RWPE2 (cell line): ENCODE measurements at places on chromosomes 3 and 15.

- no peak for DNase-seq
These were observed 58.7 kb upstream of the MRPL3 start for GRCh38 chr3:131561511-131561910.

GRCh38 chr15:45918839-45919238 is 284.0 kb downstream of the SQOR start:
- no peak for DNase-seq

- no peak for DNase-seq
These were observed 17.1 kb downstream of the RPL32 start for GRCh38 chr3:12824299-12824698.

GRCh38 chr3:134446800-134447199 is 39.0 kb downstream of the ANAPC13 start:
- no peak for DNase-seq

DNA sequence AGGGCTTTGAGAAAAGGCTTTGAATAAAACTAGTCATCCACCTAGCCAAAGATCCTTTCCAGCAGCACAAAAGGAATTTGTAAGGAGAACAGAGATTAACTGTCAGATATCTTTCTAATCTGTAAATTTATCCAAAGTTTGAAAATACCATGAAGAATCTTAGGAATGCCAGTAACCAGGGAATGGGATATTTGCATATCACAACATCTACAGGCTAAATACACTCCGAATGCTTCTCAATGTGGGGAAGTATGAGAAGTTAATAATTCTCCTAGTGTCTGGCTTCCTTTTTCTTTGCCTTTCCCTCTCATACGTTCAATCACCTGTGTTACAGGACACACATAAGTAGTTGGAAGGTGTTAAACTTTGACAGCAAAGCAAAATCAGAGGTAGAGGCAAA is 7.8 kb downstream of the ANAPC13 start:
- no peak for DNase-seq

DNA sequence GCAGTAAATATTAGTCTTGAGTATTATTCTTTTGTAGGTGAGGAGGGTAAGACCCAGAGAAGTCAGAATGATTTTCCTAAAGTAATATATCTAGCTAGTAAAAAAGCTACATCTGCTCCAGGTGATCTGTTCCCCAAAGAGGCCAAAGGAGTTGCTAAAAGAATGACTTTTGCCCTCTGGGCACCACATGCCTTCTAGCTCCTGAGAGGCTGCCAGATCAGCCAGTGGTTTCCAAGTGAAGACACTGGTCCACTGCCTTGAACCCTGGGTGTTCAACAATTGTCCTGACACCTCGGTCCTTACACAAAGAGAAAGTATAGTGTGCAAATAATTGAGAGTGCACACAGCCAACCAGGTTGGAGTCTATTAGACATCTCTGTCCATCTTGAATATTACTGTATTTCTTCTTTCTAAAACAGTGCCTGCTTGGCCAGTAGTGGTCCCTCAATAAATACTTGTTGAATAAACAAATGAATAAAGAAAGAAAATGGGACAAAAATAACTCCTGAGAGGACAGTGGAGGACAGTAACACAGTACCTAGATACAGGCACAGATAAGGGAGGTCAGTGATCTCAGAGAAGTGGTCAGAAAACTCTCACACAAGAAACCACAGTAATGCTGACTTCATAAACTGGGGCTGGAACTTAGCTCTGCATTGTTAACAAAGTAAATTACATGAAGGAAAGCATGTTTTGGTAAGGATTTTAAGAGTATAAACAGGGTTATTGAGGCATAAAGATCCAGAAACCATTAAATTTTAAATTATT is 56.6 kb upstream of the CSTA start:
- no peak for DNase-seq

GRCh38 chr3:190024912-190025311 is 95.8 kb downstream of the P3H2 start:
- no peak for DNase-seq

DNA sequence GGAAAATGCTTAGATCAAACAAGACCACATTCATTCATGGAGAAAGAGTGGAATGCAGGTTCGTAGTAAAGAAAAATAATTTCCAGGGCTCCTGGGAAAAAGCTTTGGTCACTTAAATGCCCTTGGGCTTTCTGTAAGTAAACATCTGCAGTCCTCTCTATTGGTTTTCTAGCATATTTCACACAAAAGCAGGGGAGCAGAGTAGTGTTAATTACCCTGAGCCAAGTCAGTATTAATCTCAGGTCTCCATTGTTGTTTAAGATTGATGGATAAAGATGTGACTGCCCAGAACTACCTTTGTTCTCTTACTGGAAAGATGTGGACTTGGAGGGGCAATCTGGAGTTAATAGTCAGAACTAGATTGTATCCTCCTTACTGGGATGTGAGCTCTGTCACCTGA is 242.6 kb downstream of the PTPRG start:
- DNase-seq, result no peak

GRCh38 chr3:45209526-45209925 is 16.6 kb downstream of the TMEM158 start:
- DNase-seq, result no peak

- no peak for DNase-seq
These were observed 43.5 kb upstream of the STXBP5L start for GRCh38 chr3:120864541-120864940.

DNA sequence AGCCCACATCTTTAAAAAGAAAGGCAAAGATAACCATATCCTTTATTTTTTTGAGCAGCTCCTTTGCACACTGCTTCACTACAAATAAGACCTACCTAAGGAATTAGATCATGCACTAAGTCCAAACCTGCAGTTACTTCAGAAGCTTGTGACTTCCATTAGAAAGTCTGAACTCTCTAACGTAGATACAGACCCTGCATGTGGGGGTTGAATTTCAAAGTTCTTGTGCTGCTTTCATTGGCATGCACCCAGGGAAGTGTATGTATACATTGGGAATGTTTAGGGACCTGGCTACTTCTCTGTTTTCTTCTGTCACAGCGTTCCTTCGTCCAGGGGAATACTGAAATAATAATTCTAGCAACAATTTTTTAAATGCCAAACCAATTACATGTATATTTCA is 185.2 kb upstream of the IL12A start:
- no peak for DNase-seq

DNA sequence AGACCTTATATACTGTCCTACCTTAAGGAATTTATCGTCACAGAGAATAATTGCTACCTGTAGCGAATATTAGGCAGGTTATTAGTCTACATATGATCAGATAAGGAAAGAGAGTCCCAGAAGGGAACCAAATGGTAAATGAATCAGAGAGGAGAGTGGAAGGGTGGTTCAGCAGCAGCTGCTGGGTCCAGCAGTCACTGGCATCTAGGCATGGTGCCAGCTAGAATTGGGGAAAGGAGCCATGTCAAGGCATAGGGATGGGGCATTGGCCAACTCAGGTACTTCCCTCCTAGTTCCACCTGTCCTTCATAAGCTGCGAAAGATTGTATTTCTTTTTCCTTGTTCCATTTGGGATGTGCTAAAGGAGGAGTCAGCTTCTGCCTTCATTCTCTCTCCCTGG is 23.4 kb downstream of the HACD3 start:
- DNase-seq, result no peak

DNA sequence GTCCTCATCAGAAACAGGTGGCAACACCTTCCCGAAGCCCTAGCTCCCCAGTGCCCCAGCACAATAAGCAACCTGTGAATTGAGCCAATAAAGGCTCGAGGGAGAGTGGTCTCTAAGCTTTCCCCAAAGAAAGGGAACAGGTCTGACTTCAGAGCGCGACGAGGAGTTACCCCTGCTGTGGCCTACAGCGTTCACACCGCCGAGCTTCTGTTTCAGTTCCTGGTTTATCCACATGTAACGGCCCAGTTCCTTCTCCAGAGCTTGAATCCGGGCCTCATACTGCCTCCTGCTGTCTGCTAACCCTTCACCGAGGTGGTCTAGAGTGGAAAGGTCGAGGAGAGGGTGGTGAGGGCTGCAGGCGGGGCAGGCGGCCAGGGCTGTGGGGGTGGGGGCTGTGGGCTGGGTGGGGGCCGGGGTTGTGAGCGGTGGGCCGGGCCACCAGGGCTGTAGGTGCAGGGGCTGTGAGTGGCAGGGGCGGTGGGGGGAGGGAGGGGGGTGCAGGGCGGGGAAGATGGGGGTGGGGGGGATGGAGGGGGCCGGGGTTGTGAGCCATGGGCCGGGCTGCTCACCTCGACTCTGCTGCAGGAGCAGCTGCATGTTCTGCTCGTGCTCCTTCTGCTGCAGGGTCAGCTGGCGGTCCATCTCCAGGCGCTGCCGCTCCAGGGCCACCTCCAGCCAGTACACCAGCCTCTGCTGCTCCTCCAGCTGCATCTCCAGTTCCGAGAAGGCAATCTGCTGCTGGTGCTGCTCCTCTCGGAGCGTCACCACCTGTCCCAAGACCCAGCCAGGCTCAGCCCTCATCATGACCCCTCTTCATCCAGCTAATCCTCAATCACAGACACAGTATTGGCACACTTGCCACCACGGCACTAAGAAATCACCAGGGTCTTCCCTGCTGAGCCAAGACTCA is 26.2 kb downstream of the KIF7 start:
- no peak for DNase-seq

- DNase-seq, result no peak
These were observed 199.5 kb upstream of the LMCD1 start for GRCh38 chr3:8301977-8302735.

DNA sequence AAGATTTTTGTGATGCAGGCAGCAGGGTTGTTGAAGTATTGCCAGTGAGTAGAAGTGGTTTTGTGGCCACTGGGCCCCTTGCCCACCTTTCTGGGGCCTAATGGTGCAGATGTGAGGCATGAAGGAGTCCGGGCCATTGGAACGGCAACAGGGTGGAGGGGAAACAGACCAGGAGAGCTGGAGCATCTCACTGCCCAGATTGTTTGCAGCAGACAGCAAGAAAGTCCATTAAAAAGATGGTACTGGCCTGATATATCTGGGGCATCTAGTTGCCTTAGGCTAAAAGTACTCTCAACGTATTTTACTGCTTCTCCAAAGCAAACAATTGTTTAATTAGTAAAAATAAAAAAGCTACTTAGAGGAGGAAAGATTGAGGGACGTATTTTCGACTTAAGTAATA is 298.4 kb downstream of the SATB1 start:
- no peak for DNase-seq

GRCh38 chr15:28904003-28904402 is 18.2 kb downstream of the APBA2 start:
- DNase-seq, result no peak

DNA sequence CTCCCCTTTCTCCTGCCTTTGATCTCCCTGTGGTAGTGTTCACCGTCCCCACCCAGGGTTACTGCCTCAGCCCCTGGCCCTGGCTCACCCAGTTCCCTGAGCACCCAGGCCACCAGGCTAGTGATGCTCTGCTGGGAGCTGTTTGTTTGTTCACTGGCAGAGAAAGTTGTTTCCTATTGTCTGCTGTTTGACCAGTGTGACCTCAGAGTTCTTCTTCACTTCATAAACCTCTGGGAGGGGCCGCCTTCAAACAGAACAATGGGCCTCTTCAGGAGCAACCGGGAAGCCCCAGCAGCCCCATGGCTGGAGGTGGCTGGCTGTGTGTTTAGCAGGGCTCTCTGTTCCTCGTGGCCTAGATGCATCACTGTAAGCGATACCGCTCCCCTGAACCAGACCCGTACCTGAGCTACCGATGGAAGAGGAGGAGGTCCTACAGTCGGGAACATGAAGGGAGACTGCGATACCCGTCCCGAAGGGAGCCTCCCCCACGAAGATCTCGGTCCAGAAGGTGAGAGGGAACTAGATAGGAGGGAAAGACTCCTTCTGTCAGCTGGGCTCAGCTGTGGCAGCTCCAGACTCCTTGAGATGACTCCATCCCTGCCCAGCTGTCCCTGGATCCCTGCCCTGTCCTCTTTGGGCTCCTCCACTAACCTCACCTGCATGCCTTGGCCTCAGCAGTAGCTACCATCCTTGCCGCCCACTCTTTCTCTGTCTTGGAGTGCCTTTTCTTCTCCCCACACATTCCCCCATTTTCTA is 3.4 kb downstream of the CLK3 start:
- DNase-seq, result no peak

DNA sequence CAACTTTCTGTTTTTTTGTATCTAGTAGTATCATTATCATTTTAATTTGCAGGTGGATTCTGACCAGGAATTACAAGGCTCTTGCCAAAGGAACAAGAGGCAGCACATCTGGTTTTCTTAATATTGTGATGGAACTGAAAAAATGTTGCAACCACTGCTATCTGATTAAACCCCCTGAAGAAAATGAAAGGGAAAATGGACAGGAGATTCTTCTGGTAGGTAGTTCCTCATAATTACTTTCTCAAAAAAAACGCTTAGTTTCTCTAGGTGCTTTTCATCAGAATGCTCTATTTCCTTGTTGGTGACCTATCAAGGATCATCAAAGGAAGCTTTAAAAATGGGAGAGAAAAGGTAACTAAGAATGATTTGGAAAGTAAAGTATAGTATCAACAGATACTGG is 71.6 kb downstream of the CHD2 start:
- DNase-seq, result no peak

DNA sequence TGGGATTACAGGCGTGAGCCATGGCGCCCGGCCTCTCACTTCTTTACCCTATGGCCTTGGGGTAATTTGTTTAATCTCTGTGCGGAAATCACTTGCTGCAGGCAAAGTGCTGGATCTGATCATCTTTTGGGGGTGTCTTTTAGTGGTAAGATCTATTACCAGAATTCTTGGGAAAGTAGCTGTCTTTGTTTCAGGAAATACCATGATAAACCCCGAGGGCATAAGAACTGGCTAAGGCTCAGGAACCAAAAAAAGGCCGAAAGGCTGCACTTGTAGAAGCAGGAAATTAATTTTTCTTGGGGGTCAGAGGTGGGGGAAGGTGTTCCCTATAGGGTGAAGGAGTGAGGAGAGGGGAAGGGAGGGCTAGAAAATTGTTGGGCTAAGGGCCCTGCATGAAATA is 22.7 kb upstream of the IGF2BP2 start:
- no peak for DNase-seq

GRCh38 chr3:76438971-76439370 is 600.9 kb upstream of the ROBO2 start:
- DNase-seq, result no peak

GRCh38 chr15:26711445-26711844 is 61.4 kb downstream of the GABRB3 start:
- no peak for DNase-seq
